ENCODE measurements at places on chromosomes 5 and 9.

DNA sequence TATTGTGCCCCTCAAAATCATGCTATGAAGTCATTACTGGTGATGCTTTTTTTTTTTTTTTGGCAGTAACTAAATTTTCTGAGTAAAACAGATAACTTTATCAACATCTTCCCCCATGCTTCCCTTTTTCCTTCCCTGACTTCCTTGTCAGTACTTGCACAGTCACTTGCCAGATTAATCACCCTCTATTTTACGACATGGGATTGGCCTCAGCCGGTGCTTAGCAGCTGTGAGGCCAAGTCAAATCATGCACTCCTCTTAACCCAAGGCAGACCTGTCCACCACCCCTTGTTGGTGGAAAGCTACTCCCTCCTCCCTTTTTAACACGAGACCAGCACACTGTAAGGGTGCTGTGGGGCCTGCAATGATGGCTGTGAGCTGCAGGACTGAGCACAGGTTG, 118.0 kb upstream of the OTULINL start:
- DNase-seq: peak; percentile 14

DNA sequence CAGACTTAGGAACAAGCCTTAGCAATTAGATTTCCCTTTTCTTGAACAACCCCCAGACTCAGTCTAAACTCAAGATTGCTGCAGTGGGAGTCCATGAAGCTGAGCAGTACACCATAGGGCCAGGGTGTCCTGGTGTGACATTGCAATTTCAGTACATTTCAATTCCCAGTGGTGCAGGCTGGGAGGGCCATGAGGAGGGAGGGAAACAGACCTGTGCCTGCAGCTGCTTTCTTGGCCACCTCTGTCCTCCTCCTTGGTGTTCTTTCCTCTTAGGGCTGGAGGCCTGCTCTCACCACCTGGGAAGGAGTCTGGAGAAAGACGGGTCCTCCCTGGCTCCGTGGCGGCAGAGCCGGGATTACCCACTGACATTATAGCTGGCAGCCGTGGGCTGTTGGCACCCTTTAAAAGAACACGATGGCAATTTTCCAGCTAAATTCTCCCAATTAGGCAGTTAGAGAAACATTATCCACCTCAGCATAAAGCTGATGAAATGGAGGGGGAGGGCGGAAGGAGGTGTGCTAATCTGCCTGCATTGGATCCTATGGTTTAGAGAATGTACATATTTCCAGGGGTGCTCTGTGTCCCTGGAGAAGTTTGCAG, 186.4 kb downstream of the SLIT3 start:
- no peak for DNase-seq

- DNase-seq: no peak
Observed at GRCh38 chr5:73815631-73816030, 189.6 kb downstream of the ARHGEF28 start.

DNA sequence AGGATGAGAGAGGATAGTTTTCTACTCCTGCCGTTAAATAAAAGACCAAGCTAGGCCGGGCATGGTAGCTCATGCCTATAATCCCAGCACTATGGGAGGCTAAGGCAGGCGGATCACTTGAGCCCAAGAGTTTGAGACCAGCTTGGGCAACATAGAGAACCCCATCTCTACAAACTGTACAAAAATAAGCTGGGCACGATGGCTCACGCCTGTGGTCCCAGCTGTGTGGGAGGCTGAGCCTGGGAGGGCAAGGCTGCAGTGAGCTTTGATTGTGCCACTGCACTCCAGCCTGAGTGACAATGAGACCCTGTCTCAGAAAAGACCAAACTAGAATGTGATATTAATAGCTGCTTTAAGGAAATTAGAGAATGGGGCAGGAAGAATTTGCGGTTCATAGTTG, 158.4 kb downstream of the NIPBL start:
- DNase-seq: no peak

GRCh38 chr5:10370931-10371330, 17.4 kb downstream of the MARCHF6 start:
- DNase-seq: no peak

GRCh38 chr9:131238402-131239021, 37.8 kb downstream of the FAM78A start:
- no peak for DNase-seq

DNA sequence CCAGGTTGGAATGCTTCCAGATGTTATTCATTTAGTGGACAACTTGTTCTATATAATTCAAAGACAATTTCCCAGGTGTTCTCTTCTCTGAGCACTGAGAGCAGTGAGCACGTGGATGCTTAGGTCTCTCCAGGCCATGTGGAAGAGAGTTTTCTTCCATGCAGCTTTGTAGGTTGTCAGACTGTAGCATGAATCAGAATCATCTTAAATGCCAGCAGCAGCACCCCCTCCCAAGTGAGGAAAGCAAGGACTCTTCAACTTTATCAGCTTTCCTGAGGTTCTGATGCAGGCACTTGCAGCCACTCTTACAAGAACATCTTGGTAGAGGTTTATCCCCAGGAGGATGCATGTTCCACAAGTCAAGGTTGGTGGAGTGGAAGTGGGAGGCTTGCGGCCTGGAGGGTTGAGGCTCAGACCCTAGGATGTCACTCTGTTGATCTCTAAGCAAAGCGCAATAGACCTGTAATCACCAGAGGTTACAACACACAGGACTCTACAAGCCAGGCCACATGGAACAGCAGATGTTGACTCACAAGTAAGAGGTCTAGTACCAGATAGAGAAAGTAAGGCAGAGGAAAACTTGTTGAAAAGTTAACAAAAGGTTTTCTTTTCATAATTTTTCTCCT, 47.7 kb downstream of the UGCG start:
- no peak for DNase-seq

- no peak for DNase-seq
Observed at GRCh38 chr5:64166201-64166959, 737 bp downstream of the RNF180 start.

- DNase-seq: no peak
Observed at GRCh38 chr5:172264815-172265395, 18.7 kb downstream of the UBTD2 start.

- no peak for DNase-seq
Observed at GRCh38 chr9:131788851-131789250, 49.0 kb upstream of the RAPGEF1 start.
